ENCODE measurements at places on chromosomes 11 and 22. TPM values are rescaled to one million over a fixed set of nuclear protein-coding genes. Genes with fewer than 3 reads are reported as not detected.

The LIN7C gene
- total RNA-seq, result 23.6 TPM

The VSTM5 gene
- 0.15 TPM for total RNA-seq

The SRSF8 gene
- 30.2 TPM for total RNA-seq

The MPZL2 gene
- total RNA-seq, result 31.9 TPM

The SEC14L6 gene
- 0.12 TPM for total RNA-seq

The IL10RA gene
- 0.78 TPM for total RNA-seq

The CARD16 gene
- total RNA-seq, result 54.7 TPM

The MMP13 gene
- not detected for total RNA-seq

The VSIG2 gene
- not detected for total RNA-seq

The IGF2 gene
- total RNA-seq, result 8.8 TPM

The FGF3 gene
- not detected for total RNA-seq

The NNMT gene
- 240 TPM for total RNA-seq

The SFI1 gene
- 19.8 TPM for total RNA-seq

The CARD10 gene
- 34.8 TPM for total RNA-seq

The UNC93B1 gene
- 20.0 TPM for total RNA-seq

The OR4C13 gene
- total RNA-seq, result not detected

The E2F8 gene
- 0.53 TPM for total RNA-seq

The CSF2RB gene
- total RNA-seq, result 3.6 TPM

The KCTD14 gene
- 2.0 TPM for total RNA-seq

The MB gene
- total RNA-seq, result not detected

The MMP8 gene
- not detected for total RNA-seq

The GLB1L2 gene
- total RNA-seq, result 0.99 TPM

The C11orf52 gene
- 0.18 TPM for total RNA-seq

The OR5P2 gene
- not detected for total RNA-seq

The FXYD6 gene
- total RNA-seq, result 16.4 TPM

The BDNF gene
- 1.6 TPM for total RNA-seq

The POTEH gene
- not detected for total RNA-seq
